GM06990 (cell line): ENCODE measurements at places on chromosomes 5 and 9.
A peak's percentile ranks its signal among the peaks of the same experiment; 100 is the strongest.

GRCh38 chr5:34657274-34657921 lies 1.3 kb downstream of the RAI14 start:
- peak; percentile 21 for DNase-seq

DNA sequence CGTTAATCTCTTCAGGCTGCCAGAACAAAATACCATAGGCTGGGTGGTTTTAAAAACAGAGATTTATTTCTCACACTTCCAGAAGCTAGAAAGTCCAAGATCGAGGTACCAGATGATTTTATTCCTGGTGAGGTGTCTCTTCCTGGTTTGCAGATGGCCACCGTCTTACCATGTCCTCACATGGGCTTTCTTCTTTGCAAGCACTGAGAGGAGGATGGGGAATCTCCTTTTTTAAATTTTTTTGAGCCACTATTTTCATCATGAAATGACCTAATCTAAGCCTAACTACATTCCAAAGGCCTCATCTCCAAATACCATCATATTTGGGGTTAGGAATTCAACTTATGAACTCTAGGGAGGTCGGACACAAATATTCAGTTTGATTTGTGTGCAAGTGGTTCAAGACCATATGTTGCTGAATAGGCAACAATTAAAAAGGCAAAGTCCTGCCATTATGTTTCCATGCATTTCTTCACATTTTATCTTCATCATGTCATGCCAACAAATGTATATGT lies 371.2 kb downstream of the CDH18 start:
- no peak for DNase-seq

DNA sequence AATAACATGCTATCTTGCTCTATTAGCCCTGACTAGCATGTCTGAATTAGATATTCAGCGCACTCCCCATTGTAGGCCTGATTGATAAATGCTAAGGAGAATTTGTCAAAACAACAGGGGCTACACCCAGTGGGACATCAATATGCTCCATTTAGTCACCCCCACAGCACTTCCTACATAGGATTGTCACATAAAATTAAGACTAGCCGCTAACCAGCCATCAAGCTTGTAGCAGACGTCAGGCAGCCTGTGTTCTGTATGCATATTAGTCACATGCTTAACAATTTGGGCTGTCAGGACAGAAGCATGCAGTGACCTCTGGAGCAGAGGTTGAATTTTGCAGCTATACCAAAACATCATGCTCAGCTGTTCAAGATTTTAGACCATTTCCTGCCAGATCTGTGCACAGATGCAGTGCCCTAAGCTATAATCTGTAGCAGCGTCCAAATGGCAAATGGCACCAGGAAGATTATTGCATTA lies 197.4 kb upstream of the ISL1 start:
- DNase-seq = no peak

- DNase-seq = no peak
Measured at GRCh38 chr5:124797665-124798087, 51.2 kb upstream of the ZNF608 start.

- no peak for DNase-seq
Measured at GRCh38 chr9:33288828-33289483, 1.4 kb upstream of the NFX1 start.

DNA sequence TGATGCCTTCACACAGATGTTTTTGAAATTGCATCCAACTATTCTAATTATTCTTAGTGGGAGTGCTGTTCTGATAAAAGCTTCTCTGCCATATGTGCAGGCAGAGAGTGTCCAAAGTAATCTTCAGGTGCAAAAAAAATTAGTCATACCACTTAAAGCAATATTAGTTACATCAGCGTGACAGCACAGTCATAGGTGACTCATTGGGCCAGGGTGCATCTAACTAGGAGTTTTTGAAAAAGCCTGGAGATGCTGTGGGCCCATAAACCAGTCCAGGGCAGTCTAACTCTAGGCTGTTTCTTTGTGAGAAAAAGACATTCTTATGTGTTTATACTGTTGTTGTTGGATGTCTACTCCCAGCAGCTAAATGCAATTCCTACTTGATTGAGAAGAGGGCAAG lies 33.0 kb upstream of the C6 start:
- no peak for DNase-seq

- DNase-seq = no peak
Measured at GRCh38 chr5:149452665-149453617, 73.8 kb upstream of the IL17B start.

GRCh38 chr5:148859703-148860102 lies 33.3 kb downstream of the ADRB2 start:
- no peak for DNase-seq
